Stimulated activated CD4-positive, alpha-beta T cell treated with anti-CD3 and anti-CD28 coated beads, Interleukin-1b, Interleukin-23, amount 100 ng/mL, for 24 hours (primary cell): ENCODE measurements at places on chromosomes 4 and X.

DNA sequence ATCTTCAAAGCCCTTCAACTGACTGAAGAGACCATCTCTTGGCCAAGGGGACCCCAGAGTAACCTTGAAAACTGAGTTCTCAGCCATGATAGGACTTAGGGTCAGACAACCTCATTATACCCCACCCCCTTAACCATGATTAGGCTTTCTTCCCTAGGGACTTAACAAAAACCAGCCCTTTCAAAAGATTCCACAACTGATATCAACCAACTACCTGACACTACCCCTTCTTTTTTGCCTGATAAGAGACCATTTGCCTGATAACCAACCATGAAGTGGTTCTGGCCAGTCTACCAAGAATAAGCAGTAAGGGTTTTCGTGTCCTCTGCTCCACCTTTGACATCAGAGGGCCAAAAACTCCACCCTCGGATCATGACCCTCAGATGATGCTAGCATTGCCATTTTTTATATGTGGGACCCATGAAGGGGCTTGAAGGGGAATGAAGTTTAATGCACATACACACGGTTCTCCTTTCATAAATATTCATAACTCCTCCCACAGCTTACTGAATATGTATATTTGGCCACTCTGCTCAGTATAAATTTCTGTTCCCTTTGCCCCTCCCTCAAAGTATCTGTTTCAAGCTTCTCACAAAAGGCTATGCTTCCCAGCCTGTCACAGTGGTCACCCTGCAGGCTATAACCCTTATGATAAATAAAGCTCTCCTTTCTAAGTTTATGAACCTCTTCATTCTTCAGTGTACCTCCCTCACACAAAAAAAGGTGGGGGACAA, 12.3 kb downstream of the TBCK start:
- no peak for DNase-seq

- DNase-seq, result no peak
These were observed 69.0 kb upstream of the TMEM33 start for GRCh38 chr4:41865981-41866798.

DNA sequence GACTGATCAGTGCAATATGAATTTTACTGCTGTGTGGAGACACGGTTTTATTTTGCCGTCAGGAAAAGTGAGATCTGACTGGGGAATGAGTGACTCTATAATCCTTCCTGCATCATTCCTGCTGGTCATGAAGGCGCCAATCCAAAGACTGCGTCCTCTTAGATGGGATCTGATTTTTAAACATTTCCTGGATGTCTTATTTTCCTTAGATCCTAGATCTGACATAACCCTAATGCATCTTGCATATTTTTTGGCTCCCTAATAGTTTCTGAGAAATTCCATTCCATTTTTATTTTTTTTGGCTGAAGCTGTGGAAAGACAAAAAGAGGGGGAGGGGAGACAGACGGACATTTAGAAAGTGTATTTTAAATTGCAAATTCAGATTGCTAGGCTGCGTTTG, 454.9 kb upstream of the FAT1 start:
- no peak for DNase-seq

- DNase-seq, result no peak
These were observed at the start of gene HMX1 for GRCh38 chr4:8871417-8872401. Gene HMX1, minus strand, starts transcription at chr4:8871839. Its CDS starts 225 bp downstream, at chr4:8871614.

DNA sequence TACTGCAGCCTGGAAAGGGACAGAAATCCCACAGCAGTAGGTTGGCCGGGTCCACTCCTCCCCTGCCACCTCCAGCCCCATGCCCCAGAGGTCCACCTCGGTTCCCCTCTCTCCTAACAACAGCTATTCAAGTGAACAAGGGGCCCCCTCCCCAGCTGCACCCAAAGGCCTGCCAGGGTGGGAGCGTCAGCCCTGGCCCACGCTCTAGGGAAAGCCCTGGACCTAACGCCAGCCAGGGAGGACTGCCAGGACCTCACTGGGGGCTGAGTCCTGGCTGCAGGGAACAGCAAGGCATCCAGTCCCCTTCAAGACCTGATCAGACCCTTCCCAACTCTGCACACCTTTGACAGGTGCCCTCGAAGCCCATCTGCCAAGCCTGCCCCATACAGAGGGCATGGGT, 13.2 kb downstream of the SLC6A8 start:
- no peak for DNase-seq

DNA sequence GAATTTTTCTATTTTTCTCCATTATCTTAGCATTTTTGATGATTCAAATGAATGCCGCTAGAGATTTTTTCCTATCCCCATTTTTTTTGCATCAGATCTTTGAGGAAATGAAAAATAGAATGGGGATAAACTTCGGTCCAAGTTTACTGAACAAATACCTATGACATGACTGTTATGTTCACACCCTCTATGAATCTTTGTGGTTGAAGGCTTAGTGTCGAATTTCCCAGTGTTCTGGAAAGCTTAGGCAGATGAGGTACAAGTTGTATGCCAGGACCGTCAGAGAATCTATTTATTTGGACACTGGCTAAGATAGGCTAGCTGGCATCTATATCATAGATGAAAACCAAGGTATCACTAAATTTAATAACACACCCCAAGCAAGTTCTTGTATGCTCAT, 123.4 kb downstream of the SPCS3 start:
- no peak for DNase-seq
